ENCODE measurements at places on chromosomes 2 and 18. TPM values are rescaled to one million over a fixed set of nuclear protein-coding genes. Genes with fewer than 3 reads are reported as not detected.
A peak's percentile ranks its signal among the peaks of the same experiment; 100 is the strongest.

- no peak for DNase-seq
Observed at GRCh38 chr2:207974216-207974605, 51.1 kb downstream of the PLEKHM3 start.

- no peak for DNase-seq
Observed at GRCh38 chr2:232336981-232337720, 41.4 kb upstream of the ALPP start.

DNA sequence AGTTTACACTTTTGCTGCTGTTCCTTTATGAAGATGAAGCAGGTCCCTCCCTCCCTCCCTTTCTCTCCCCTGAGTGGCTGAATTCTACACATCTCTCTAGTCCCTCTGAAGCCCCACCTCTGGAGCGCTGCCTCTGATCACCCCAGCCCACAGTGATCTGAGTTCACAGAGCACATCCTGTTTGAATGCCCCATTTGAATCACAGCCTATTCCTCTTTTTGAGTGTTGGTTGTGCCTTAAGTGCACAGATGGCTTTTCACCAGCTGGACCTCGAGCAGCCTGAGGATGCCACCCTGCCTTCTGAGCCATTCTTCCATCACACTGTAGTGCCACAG, 87.1 kb downstream of the ITGB1BP1 start:
- peak; percentile 33 for DNase-seq

- DNase-seq: no peak
Observed at GRCh38 chr2:141439524-141439923, 691.3 kb downstream of the LRP1B start.

GRCh38 chr18:3620146-3621119, 170.5 kb downstream of the TGIF1 start:
- no peak for DNase-seq

DNA sequence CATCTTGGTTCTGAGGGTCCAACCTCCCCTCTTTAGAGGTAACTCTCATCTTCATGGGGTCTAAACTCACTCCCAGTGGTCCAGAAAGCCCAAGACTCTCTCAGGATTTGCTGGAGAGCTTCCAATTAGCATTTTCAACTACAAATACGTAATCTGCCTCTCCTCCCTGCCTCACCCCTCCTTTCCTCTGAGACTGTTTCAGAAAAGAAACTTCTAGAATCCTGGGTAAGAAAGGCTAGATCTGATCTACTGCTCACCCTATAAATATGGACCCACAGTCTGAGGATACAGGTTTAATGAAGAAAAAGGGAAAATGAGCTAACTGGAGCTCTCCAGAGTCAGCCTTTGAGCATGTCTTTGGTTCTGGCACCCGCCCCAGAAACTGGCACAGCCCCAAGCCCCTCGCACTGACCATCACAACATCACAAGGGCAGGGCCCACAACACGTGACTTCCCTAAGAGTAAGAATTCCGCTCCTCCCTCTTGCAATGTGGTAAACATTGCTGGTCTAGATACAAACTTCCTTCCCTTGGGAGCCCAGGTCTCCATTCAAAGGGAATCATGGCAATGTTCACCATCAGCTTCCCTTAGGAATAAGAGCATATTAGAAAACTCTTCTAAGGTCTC, 21.7 kb upstream of the IHH start:
- DNase-seq: no peak

Gene SGPP2
- 0.10 TPM for total RNA-seq

DNA sequence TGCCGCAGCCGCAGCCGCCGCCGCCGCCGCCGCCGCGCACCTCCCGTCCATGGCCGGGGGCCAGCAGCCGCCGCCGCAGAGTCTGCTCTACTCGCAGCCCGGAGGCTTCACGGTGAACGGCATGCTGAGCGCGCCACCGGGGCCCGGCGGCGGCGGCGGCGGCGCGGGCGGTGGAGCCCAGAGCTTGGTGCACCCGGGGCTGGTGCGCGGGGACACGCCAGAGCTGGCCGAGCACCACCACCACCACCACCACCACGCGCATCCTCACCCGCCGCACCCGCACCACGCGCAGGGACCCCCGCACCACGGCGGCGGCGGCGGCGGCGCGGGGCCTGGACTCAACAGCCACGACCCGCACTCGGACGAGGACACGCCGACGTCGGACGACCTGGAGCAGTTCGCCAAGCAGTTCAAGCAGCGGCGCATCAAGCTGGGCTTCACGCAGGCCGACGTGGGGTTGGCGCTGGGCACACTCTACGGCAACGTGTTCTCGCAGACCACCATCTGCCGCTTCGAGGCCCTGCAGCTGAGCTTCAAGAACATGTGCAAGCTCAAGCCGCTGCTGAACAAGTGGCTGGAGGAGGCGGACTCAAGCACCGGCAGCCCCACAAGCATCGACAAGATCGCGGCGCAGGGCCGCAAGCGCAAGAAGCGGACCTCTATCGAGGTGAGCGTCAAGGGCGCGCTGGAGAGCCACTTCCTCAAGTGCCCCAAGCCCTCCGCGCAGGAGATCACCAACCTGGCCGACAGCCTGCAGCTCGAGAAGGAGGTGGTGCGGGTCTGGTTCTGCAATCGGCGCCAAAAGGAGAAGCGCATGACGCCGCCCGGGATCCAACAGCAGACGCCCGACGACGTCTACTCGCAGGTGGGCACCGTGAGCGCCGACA, 2.4 kb downstream of the POU3F3 start:
- no peak for DNase-seq

- no peak for DNase-seq
Observed at GRCh38 chr2:79513711-79514110, 860 bp downstream of the CTNNA2 start.

DNA sequence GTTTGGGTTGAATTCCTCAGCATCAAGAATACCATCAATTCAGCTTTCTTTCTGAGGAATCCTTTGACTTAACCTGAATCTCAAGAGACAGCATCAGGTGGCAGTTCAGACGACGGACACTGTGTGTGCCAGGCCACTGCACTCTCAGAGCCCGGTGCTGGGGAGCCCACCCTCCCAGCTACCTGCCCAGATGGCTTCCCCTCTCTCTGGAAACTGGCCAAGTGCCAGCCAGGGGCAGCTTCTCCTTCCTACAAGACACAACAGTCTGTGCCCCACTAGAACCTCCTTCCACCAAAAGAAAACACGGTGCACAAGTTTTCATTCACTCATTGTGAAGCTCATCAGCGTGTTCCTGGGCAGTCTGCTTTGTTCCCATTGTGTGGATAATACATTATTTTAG, 28.5 kb downstream of the MAL start:
- DNase-seq: no peak

DNA sequence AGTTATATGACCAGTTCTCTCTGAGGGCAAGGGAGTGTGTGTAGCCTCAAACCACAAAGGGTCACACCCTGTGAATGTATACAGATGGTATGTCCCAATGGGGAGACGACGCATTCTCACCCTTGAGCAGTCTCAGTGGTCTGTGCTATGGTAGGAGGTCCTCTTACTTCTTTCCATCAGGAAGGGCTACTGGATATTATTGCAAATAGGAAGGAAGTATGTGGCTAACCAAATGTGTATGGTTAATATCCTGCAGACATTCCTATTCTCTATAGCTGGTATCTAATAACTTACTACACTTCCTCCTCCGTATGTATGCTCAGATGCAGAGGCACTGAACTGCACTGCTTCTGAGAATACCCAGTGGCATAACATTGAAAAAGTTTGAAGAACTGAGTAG, 306.7 kb upstream of the CCDC68 start:
- peak; percentile 71 for DNase-seq

- DNase-seq: no peak
Observed at GRCh38 chr2:127664065-127664894, 11.1 kb downstream of the LIMS2 start.

Measured in RPMI7951 (cell line).